Mesothelial cell of epicardium (in vitro differentiated cells): ENCODE measurements at places on chromosomes 16 and 17. TPM values are rescaled to one million over a fixed set of nuclear protein-coding genes. Genes with fewer than 3 reads are reported as not detected.

DNA sequence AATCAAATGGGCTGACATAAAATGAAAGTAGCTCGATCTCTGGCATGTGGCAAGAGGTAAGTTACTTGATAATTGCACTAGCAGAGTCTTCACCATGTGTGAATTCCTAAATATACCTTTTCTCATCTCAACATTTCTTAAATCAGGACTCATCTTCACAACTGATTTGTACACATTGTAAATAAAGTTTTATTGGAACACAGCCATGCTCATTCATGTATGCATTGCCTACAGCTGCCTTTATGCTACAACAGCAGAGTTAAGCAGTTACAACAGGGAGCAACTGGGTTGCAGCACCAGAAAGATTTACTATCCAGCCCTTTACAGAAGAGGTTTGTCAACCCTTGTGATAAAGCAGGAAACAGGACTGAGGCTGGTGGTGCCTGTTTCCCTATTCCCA is 48.1 kb downstream of the ARHGAP17 start:
- no peak for DNase-seq

- no peak for DNase-seq
Observed at GRCh38 chr16:21056396-21056795, 94.2 kb downstream of the DNAH3 start.

The RAB11FIP4 gene
- total RNA-seq: 21.1 to 21.8 TPM (median 21.2 TPM) in 3 replicates

The APOH gene
- not detected in 3 replicates for total RNA-seq

The SETD1A gene
- 30.8 to 39.1 TPM (median 36.4 TPM) in 3 replicates for total RNA-seq
